Stimulated activated CD4-positive, alpha-beta T cell treated with anti-CD3 and anti-CD28 coated beads, TNF-alpha, amount 100 ng/mL, for 1 hour (primary cell): ENCODE measurements at places on chromosomes 11 and 22.

- DNase-seq, result no peak
Measured at GRCh38 chr11:41982975-41983374, 523.5 kb upstream of the LRRC4C start.

- no peak for DNase-seq
Measured at GRCh38 chr11:46504817-46505613, 88.8 kb downstream of the AMBRA1 start.

- DNase-seq, result no peak
Measured at GRCh38 chr11:17156283-17156682, 51.5 kb downstream of the PIK3C2A start.

DNA sequence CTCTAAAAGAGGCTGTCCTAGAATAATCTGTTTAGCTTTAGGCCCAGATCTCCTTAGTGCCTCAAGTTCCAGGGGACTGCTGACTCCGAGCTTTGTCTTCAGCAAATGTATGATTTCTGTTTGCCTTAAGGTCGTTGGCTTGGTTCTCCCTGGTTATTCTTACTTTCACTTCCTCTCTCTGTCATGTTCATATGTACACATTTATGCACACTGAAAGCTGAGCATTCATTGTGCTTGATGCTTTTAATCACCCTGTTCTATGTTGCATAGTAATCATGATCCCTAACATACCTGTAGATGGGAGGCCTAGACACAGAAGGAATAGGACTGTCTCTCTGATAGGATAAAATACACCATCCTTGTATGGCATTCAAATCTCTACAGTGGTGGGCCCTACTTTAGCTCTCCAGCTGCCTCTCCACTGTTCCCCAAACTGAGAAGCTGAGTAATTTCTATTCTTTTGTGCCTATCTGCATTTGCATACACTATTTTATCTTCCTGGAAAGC lies 7.2 kb downstream of the PPFIBP2 start:
- no peak for DNase-seq

DNA sequence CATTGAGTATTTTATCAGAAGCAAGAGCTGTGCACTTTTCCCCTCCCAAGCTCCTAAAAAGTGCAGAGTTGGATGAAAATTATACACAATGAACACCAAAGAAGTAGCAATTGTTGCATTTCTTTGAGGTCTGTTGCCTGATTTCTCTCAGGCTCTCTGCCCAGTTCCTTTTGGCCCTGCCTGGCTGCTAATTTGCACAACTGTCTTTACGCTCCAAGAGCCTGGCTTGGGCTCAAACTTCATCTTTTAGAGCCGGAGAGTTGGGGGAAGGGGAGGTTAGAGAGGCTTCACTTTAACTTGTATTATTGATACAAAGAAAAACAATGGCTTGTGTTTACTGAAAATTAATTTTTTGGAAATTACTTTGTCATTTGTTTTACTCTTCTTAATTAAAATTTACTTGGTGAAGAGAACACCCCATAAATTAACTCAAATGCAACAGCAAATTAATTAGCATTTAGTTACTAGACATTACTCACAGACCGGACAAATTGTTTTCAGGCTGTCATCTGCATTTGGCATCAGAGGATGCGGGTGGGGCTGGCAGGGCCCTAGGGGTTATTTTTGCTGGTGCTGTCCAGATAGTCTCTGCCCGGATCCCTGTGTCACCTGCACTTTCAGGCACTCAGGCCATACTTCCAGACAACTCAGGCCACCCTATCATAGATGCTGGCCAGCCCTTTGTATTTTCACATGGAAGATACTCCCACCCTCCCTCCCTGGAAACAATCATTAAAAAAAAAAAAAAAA lies 407.3 kb downstream of the NXPE2 start:
- DNase-seq, result no peak

GRCh38 chr11:91081440-91082043 lies 858.7 kb upstream of the CHORDC1 start:
- DNase-seq, result no peak

- no peak for DNase-seq
Measured at GRCh38 chr11:126163074-126163700, 48.3 kb downstream of the RPUSD4 start.

- no peak for DNase-seq
Measured at GRCh38 chr11:72739240-72740059, 12.8 kb downstream of the ARAP1 start.

DNA sequence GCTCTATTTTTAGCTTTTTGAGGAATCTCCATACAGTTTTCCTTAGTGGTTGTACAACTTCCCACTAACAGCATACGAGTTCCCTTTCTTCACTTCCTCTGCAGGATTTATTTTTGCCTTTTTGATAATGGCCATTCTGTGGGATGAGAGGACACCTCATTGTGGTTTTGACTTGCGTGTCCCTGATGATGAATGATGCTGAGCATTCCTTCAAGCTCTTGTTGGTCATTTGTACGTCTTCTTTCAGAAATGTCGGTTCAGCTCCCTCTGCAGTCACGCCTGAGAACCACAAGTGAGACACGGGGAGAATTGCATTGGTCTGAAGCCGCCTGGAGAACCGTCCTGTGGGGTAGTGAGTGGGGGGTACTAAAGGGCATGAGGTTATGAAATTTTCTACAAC lies 2.0 kb upstream of the KRTAP5-10 start:
- DNase-seq, result no peak

GRCh38 chr22:29267462-29267857 lies 321 bp downstream of the RHBDD3 start:
- no peak for DNase-seq

- no peak for DNase-seq
Measured at GRCh38 chr11:57779276-57779675, 17.7 kb downstream of the CTNND1 start.

GRCh38 chr22:20573176-20573832 lies 65.9 kb downstream of the MED15 start:
- no peak for DNase-seq

DNA sequence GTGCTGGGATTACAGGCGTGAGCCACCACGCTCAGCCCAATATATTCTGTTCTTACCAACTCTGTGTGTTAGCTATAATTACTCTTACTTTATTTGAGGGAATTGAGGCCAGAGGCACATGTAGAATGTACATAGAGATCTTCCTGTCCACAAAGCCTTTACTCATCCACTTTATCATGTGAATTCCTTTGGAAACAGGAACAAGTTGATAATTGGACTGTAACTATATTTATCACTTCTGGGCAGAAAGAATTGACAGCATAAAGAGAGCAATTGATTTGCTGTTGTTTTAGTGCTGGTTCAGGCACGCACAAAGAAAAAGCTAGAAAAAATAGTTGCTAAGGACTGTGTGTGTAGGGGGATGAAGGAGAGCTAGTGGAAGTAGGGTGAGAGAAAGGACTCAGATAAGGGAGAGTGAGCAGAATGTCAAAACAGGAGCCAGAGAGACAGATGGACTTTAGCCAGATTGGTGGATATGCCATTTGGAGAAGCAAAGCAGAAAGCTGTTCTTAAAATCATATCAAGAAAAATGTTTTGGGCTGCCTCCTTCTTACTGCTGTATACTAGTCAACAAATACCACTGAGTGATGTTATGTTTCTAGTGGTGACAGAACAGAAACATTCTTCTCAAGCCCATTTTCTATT lies 929.8 kb upstream of the CNTN5 start:
- no peak for DNase-seq
